ENCODE measurements at places on chromosomes 16 and 17. TPM values are rescaled to one million over a fixed set of nuclear protein-coding genes. Genes with fewer than 3 reads are reported as not detected.

DNA sequence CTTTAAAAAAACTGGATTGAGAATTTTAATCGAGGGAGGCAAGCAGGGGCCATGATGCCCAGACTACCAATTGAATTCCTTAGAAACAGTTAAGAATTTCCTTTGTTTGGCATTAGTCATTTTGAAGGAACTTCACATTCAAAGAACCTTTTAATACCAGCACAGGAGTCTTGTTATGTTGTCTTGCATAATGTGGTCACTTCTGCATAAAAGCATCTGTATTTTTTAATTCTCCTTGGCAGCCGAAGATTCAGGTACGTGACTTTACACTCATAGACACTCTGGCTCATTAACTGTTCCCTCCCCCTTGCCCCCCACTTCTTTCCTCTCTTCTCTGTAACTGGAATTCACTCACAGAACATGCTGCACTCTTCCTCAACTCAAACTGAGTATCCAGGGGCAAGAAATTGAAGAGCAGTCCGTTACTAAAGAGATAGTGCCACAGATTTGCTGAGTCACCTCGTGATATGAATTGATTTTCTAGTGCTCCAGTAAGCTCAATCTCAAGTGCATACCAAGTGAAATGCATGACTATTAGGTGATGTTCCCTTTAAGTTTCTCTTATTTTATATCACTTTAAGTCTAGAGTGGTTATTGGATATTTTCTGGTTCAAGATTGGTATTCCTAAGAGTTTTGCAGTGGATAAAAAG is 572.2 kb upstream of the SOX9 start:
- H3K27me3 ChIP-seq: no peaks in the 10 kb centered on the region
- no peak overlapping the region for H3K27ac ChIP-seq
- peaks cover 7% of the 10 kb centered on the region for H3K4me1 ChIP-seq
- no peak overlapping the region for H3K4me3 ChIP-seq
- DNase-seq: peak; percentile 49

CD300H gene
- total RNA-seq: not detected

GRCh38 chr16:57000271-57001025 is 11.1 kb downstream of the NLRC5 start:
- H3K36me3 ChIP-seq: no peaks in the 10 kb centered on the region
- H3K4me3 ChIP-seq: no peak overlapping the region
- DNase-seq: peak; percentile 74
- H3K27me3 ChIP-seq: no peaks in the 10 kb centered on the region
- 0 out of 2 replicates have a peak overlapping the region, but pooled peaks have one; percentile 32 for H3K27ac ChIP-seq
- H3K4me1 ChIP-seq: peaks cover 9% of the 10 kb centered on the region

GRCh38 chr16:56929639-56930038 is 2.3 kb upstream of the HERPUD1 start:
- peaks cover 18% of the 10 kb centered on the region for H3K4me1 ChIP-seq
- H3K4me3 ChIP-seq: no peak overlapping the region
- H3K27ac ChIP-seq: no peak overlapping the region

- no peaks in the 10 kb centered on the region for H3K27me3 ChIP-seq
- H3K27ac ChIP-seq: peak overlapping the region; percentile 92
- no peak overlapping the region for H3K4me3 ChIP-seq
These were observed 8.9 kb upstream of the PPL start for GRCh38 chr16:4945560-4946502.

COG8 gene
- total RNA-seq: 29.5 TPM

DNA sequence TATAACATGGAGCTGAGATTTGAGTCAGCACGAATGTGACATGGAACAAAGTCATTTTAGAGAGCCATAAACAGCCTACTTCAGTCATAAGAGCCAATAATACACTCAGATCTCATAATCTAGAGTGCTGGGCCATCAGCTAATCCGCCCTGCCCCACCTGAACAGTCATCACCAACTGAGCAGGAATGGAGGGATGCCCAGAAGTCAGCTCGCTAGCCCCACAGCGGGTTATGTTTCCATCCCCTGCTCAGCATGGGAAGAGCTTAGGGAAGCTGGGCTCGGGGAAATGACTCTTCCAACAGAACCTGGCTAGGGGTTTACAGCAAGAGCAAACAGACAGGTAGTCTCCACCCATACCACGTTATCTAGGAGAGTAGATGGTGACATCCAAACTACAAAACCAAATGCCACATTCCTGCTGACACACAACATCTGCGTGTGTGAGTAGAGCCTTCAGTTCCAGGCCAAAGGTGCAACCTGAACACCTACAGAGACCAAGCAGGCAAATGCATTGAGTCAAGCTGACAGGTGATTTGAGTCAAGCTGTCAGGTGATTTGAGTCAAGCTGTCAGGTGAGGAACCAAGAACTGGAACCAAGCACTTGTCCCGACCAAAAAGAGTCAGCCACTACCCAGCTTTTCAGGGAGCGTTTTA is 2.0 kb downstream of the TMEM11 start:
- H3K36me3 ChIP-seq: peaks cover 24% of the 10 kb centered on the region
- no peaks in the 10 kb centered on the region for H3K27me3 ChIP-seq
- H3K4me1 ChIP-seq: peaks cover 42% of the 10 kb centered on the region
- peak overlapping the region; percentile 98 for H3K4me3 ChIP-seq

HNF1B gene
- total RNA-seq: 1.3 TPM

- no peaks in the 10 kb centered on the region for H3K27me3 ChIP-seq
- no peak overlapping the region for H3K27ac ChIP-seq
- no peak for DNase-seq
- no peaks in the 10 kb centered on the region for H3K36me3 ChIP-seq
These were observed 123.7 kb upstream of the CCL2 start for GRCh38 chr17:34131386-34131785.

DNA sequence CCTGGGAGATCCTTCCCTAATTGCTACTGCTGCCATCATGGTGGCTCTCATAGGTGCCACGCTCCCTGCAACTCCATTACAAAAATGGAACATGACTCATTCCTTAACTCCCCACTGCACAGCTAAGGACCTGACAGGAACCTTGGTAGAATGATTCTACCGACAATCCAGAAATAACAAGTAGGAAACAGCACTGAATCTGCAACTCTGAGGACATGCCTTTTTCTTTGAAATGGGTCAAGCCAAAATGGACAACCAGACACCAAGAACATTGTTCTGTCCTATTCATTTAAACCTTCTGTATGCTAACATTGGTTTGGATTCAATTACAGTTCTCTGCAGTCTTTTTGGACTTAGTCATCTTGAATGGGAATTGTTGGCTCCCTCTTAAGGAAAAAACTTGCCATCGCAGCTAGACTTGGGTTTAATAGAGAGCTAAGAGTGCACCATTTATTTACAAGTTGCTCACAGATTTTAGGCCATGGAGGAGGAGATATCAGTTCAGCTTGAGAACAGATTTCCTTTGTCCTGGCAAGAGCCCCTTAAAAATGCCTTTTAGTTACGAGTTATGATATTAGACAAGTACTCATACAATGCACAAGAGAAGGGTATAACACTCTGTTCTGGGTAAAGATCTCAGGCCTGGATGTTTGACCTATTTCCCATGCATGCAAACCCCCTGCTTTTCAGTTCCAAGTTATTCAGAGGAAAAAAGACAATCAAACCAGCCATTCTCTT is 20.9 kb upstream of the NSRP1 start:
- H3K4me3 ChIP-seq: no peak overlapping the region
- no peaks in the 10 kb centered on the region for H3K4me1 ChIP-seq
- no peaks in the 10 kb centered on the region for H3K36me3 ChIP-seq
- peak; percentile 74 for DNase-seq
- no peak overlapping the region for H3K27ac ChIP-seq
- 0 out of 2 replicates have a peak, but pooled peaks cover 2% of the 10 kb centered on the region for H3K27me3 ChIP-seq

DNA sequence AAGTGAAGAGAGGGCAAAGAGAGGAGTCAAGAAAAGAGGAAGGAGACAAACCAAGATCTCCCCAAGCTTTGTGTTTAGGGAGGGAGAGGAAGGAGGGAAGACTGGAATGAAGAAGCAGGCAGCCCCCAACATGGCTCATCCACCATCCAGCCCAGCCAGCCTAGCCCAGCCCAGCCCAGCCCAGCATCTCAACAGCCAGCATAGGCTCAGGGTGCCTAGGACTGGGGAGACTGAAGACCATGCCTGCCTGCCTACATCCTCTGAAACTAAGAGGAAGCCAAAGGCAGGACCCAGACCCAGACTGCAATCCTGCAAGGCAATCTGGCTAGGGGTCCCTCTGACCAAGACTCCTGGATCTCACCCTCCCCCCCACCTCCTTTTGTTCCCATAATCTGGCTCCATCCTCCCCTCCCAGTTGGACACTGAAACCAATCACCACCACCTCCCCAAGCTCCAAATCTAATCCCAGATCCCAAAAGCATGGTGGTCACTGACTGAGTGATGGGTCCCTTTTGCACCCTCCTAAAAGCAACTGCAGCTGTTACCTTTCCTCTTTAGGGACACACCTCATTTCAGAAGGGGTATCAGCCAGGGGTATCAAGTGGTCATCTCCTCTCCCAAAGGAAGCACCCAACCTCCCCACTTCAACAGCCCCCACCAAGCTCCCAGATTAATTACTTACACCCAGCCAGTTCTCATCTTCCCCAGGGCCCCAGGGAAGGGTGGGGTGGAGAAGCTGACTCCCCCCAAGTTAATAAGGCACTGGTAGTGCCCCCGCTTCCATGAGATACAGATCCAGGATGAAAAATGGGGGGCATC is 1.2 kb downstream of the HDAC5 start:
- peak overlapping the region; percentile 72 for H3K4me3 ChIP-seq
- no peak for DNase-seq
- H3K27me3 ChIP-seq: no peaks in the 10 kb centered on the region
- H3K27ac ChIP-seq: no peak overlapping the region

GRCh38 chr16:72191551-72191950 is 19.6 kb upstream of the PMFBP1 start:
- no peaks in the 10 kb centered on the region for H3K4me1 ChIP-seq
- no peaks in the 10 kb centered on the region for H3K27me3 ChIP-seq
- no peak overlapping the region for H3K4me3 ChIP-seq
- no peaks in the 10 kb centered on the region for H3K36me3 ChIP-seq

GRCh38 chr17:74943808-74944522 is 8.3 kb downstream of the OTOP3 start:
- peak overlapping the region; percentile 82 for H3K27ac ChIP-seq
- H3K36me3 ChIP-seq: no peaks in the 10 kb centered on the region
- peak; percentile 98 for DNase-seq
- H3K4me1 ChIP-seq: peaks cover 27% of the 10 kb centered on the region
- H3K27me3 ChIP-seq: no peaks in the 10 kb centered on the region
- no peak overlapping the region for H3K4me3 ChIP-seq

DNA sequence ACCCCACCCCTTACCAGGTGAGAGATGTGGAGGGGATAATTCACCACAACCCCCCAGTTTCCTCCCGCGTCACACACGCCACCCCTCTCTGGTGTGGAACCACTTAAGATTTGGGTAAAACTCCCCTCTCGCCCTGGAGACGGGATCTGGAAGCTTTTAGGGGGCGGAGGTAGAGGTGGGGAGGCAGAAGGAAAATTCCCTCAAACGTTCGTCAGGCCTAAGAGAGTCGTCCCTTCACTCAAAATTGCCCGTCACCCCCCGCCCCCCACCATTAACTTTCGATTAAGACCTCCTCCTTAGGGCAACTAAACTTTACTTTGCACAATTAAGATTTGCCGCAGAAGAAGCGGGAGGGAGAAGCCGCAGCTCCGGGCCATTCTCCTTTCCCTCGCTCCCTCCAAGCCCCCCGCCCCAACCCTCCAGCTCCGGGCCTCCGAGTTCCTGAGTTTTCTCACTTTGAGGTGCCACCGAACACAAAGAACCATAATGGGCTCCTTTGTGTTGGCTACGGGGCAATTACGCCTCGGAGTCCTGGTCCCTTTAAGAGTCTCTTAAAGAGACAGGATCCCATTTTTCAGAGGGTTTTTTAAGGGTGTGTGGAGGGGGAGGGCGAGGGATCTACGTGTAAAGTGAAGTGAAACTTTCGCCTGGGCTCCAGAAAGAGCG is 985 bp upstream of the FZD2 start:
- no peak overlapping the region for H3K27ac ChIP-seq
- no peaks in the 10 kb centered on the region for H3K27me3 ChIP-seq

DNA sequence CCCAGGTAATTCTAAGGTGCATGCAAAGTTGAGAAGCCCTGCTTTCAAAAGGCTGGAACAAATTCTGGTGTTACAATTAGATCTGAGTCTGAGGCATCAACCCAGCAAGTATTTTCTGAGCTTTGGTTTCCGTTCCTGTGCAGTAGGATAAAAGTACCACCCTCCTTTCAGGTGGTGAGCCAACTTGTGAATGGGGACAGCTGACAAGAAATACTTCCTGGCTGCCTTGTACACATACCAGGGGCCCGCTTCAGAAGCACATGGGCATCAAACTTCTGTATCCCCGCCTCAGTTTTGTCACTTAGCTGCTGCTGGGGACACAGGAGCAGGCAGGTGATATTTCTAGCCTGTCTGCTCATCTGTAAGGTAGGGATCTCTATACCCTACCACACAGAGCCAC is 252.2 kb downstream of the CPPED1 start:
- no peak overlapping the region for H3K4me3 ChIP-seq
- no peaks in the 10 kb centered on the region for H3K4me1 ChIP-seq
- H3K27me3 ChIP-seq: no peaks in the 10 kb centered on the region
- DNase-seq: no peak

DNA sequence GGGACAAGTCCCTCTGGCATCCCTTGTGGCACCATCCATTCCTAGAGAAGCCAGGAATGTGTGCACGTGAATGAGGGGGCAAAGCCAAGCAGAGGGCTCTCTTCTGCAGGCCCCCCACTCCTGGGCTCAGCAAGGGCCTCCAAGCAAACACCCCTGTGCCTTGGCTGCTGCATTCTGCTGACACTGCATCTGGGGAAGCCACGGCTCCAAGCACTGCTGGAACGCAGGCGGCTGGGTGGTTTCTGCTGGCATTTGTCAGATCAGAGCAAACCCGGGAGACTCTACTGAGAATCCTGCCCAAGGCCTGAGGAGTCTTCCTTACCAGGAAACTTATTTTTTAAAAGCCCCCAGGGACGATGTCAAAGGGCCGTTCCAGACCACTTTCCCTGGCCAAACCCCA is 23.3 kb downstream of the ATP6V0D1 start:
- H3K27me3 ChIP-seq: no peaks in the 10 kb centered on the region
- H3K4me1 ChIP-seq: no peaks in the 10 kb centered on the region
- H3K4me3 ChIP-seq: no peak overlapping the region
- no peak for DNase-seq

CNTNAP4 gene
- not detected for total RNA-seq

DNA sequence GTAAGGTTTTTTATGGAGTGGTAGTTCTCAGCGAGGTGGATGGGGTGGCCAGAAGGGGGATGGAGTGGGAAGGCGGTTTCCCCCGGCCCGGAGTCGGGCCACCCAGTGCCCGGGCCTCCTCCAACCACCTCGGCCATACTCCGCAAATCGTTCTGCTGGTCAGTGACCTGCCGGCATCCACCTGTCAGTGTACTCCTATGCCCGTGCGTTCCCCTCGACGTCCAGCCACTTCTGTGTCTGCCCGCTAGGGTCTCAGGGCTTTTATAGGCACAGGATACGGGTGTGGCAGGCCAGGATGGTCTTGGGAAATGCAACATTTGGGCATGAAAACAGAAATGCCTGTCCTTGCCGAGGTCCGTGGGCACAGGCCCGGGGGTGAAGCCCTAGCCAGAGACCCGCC is 19.3 kb upstream of the ASGR2 start:
- no peak overlapping the region for H3K27ac ChIP-seq
- no peaks in the 10 kb centered on the region for H3K27me3 ChIP-seq
- DNase-seq: no peak

- H3K4me1 ChIP-seq: no peaks in the 10 kb centered on the region
- peaks cover 4% of the 10 kb centered on the region for H3K27me3 ChIP-seq
- H3K27ac ChIP-seq: no peak overlapping the region
- no peaks in the 10 kb centered on the region for H3K36me3 ChIP-seq
These were observed 3.0 kb upstream of the WFIKKN2 start for GRCh38 chr17:50832267-50832863.
